ENCODE measurements at places on chromosomes 16 and 17.

DNA sequence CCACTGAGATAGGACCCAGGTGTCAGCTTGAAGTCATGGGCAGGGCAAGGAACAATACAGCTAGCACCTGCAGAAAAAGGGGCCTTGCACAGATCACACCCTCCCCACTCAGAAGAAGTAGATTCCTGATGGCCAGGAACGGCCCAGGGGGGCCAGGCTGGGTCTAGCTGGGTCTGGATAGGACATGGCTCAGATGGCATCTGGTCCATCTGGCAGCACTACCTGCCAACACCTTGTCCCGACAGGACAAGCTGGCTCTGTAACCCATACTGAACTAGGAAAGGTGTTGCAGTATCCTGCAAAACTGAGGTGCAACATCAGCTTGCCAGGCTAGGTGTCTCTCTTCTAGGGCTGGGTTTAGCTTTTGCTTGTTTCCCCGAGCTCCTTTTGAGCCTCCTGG, 38.9 kb upstream of the GFOD2 start:
- no peak for ATAC-seq

GRCh38 chr16:16163571-16163970, 59.7 kb downstream of the ABCC6 start:
- ATAC-seq: no peak

DNA sequence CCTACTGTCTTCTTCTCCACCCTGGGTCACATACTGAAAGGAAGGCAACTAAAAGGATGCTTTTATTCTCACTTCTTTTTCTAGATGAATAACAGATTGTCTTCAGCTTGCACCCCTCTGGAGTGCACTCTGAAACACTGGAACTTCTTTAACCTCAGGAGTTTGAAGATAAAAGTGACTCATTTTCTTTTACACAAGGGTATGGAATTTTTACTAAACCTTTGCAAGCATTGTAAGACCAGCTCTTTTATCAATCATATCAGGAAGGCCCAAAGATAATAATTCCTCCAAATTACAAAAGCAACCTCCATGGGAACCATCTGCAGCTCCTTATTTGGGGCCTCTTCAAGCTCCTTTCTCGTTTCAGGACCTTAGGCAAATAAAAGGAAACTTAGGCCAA, 193.5 kb upstream of the KIF2B start:
- no peak for ATAC-seq

GRCh38 chr17:73731733-73732132, 87.5 kb upstream of the SDK2 start:
- ATAC-seq: no peak

DNA sequence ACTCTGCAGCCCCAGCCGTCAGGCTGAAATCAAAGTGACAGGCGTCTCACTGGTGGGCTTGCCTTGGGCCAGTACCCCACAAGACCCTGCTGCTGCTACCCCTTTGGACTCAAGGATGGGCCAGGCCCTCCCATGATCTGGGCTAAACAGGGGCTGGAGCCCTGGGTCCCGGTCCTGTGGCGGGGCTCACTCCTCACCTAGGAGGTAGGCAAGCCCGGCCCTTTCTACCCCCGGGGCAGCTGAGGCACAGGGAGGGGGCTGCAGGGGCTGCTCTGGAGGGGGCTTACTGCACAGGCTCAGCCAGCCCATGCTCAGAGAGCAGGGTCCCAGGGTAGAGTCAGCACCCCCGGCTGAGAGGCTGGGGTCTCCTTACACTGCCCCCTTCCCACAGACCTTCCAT, 23.6 kb downstream of the KATNB1 start:
- ATAC-seq: no peak

- no peak for ATAC-seq
Measured at GRCh38 chr17:29570521-29570920, 2.0 kb downstream of the TP53I13 start.

DNA sequence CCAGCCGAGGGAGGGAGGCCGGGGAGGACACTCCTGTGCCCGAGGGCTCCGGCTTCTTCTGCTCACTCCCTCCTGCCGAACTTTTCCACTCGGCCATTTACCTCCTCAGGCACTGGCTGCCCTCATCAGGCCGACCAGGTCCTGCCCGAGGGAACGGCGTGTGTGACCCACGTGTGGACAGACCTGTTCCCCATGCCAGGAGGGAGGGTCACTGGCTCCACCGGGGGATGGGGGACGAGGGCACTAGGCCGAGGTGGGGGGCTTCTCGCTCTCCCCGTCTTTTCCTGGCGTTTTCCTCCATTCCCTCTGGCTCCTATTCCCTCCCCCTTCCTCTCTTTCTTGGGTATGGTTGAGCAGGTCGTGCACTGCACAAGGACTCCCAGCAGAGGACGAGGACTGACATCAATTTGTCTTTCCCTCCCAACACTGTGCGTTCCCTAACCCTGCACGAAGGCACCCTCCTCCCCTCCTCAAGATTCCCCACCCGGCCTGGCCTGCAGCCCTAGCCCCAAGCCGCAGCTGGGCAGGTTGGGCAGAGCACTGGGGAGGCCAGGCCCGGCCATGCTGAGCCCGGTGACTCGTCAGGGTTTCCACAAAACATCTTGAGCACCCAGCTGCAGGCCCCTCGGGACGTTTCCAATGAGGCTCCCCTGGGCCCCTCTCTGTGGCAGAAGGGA, 3.2 kb upstream of the IL17C start:
- no peak for ATAC-seq

DNA sequence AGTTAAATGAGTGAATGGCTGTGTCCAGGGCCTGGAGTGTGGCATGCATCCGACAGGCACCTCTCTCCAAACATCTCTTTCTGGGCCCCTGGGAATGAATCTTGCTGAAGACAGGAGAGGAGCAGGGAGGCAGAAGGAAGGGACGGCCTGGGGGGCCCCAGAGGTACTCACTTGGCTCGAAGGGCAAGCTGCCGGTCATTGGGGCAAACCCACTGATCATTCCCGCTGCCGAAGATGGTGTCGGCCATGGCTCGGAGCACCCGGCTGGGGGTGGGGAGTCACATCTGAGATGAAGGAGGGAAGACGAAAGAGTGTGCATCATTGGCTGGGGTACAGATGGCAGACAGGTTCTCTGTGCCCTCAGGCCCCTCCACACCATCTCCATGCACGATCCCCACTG, 25.3 kb downstream of the RPH3AL start:
- no peak for ATAC-seq

DNA sequence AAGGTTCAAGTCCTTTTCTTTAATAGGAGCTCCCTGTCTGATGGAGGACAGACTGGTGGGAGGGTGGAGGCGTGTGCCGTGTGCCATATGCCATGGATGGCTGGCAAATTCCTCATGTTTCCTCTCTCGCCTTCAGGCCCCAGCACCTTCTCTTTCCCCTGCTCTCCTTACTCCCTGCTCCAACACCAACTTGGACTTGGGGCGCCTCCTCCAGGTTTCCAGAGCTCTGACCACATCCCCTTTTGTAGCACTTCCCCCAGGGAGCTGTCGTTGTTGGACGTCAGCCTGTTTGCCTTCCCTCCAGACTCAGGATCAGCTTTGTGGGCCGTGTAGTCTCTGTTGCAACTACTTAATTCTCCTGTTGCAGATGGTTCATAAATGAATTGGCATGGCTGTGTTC, 30.7 kb downstream of the TMC7 start:
- no peak for ATAC-seq

DNA sequence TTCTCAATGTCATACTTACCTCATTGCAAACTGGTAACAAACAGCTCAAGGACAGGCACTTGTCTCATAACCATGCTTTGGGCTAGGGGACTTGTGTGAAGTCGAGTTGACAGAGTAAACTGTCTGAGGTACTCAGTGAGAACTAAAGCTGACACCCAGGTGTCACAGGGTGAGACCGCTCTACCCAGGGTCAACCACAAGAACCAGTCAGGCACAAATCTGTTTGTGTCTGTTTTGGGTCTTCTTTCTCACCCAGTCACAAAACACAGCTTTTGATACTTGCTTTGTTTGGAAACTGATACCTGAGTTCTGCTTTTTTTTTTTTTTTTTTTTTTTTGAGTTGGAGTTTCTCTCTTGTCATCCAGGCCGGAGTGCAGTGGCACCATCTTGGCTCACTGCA, 161.1 kb downstream of the STX8 start:
- no peak for ATAC-seq
